ENCODE measurements at places on chromosomes 1 and 21.

DNA sequence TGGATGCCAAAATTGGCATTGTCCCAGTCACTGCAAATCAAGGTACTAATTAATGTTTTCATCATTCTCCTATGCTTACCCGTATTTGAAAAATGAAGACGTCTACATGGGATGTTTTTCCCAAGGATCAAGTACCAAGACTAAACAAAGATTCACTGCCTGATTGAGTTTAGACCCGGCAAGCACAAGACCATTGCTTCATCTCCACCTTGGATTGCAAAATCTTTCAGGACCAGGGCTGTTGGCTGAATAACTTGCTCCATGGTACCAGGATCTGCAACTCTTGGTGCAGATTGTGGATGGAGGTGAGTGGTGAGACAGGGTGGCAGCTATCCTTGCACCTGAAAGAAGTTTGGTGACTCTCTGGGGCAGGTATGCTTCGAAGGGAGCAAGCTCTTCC, 122.5 kb upstream of the ETS2 start:
- no peak for DNase-seq

DNA sequence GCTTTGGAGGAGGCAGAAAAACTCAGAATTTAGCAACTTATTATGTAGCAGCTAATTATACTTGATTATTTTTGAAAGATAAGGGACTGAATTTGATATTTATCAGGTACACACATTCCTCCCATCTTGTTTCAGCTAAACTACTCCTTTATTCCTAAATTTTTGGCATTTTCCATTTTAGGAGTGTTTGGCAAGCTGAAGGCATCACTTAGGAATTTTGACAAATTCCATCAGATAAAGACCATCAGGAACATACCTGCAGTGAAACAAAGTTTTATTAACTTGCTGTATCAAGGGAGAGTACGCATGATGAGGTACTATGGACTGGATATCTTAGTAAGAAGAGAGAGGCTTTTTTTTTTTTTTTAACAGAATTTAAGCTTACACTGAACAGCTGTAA, 1092.2 kb downstream of the PLA2G4A start:
- DNase-seq, result no peak

- no peak for DNase-seq
Measured at GRCh38 chr1:214338212-214338611, 57.3 kb downstream of the SMYD2 start.

DNA sequence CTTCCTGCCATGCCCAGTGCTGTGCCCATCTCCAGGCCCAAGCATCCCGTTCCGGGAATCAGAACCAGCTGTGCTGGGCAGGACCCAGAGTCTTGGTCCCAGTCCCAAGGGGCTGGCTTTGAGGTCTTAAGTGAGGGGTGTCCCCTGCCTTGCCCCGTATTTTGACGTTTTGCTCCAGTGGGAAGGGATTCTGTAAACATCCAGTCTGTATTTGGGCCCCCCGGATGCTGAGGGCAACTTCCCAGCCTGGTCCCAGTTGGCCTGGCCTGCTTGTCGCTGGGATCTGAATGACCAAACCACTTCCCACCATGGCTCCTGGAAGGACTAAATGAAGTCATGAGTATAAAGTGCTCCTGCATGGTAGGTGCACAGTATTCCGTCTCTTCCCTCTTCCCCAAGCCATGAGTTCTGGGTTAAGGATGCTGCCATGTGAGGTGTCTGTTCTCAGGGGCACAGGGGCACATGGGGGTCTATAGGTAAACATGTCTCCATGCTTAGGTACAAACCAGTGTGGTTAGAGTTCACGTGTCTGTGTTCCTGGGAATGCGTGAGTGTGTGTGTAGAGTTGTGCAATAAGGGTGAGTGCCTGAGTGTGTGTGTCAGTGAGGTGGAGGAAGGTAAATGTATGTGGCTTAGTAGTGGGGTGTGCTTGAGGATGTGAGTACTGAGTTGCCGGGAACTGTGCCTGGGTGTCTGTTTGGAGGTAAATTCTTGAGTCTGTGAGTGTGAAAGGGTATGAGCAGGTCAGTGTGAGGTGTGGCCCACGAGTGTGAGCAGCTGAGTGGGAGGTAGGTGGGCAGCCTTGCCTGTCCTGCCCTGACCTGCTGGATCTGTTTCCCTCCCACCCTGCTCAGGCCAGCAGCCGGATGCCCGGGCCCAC, 1.5 kb downstream of the B4GALT2 start:
- no peak for DNase-seq

- DNase-seq, result no peak
Measured at GRCh38 chr1:32197074-32197473, 3.3 kb upstream of the CCDC28B start.

DNA sequence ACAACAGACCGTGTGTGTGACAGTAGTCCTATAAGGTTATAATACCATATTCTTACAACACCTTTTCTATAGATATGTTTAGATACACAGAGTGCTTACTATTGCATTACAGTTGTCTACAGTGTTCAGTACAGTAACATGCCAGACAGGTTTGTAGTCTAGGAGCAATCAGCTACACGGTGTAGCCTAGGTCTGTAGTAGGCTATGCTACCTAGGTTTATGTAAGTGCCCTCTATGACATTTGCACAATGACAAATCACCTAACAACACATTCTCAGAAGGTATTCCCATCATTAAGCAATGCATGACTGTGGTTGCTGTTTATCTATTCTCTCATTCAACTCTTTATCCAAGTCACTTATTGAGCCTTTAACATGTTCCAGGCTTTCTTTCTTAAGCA, 1.8 kb upstream of the WLS start:
- DNase-seq, result no peak

DNA sequence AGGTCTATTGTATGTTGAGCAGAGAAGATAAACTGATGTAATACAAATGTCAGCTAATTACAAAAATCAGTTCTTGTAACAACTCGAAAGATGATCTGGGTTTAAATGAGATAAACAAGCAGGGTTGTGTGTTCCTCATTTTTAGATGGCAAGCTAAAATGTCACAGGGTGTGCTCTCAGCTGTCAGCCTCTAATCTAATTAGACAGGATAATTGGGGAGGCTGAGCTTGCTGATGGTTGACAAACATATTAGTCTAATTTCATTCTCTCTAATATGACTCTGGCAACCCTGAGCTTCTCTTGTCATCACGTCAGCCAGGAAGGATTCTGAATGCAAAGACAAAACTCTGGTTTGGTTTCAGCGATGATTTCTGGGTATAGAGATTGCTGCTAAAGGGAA, 335.3 kb upstream of the KAZN start:
- no peak for DNase-seq

DNA sequence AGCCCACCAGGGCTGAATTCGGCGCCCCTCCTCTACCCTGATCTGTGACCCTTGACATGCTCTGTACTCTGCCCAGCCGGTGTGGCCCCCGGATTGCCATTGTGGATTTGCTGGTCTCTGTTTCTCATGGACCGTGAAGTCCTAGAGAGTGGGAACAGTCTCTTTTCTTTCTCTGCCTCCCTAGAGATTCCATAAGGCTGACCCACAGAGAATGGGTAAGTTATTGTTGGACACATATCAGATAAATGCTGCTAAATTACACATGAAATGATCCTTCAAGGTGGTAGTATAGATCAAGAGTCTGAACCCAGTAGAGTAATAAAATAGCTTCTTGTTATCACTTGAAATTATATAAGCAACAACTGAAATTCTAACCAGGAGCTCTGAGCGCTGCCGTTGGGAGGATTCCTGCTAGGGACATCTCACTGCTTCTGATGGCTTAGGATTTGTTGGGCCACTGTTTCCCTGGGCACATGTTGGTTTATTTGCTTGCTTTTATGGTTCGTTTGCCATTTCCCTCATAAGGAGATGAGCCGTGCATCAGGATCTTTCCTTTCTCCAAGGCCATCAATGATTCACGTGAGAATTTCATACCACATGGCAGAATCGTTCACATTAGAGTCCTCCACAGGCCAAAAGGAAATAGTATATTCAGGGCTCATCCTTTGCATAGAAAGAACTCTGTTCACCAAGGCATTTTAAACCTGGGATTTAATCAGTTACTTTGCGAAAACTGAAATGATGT, 111.9 kb downstream of the ZBTB18 start:
- DNase-seq, result peak; percentile 13

- no peak for DNase-seq
Measured at GRCh38 chr1:197705941-197706340, 69.3 kb downstream of the DENND1B start.

DNA sequence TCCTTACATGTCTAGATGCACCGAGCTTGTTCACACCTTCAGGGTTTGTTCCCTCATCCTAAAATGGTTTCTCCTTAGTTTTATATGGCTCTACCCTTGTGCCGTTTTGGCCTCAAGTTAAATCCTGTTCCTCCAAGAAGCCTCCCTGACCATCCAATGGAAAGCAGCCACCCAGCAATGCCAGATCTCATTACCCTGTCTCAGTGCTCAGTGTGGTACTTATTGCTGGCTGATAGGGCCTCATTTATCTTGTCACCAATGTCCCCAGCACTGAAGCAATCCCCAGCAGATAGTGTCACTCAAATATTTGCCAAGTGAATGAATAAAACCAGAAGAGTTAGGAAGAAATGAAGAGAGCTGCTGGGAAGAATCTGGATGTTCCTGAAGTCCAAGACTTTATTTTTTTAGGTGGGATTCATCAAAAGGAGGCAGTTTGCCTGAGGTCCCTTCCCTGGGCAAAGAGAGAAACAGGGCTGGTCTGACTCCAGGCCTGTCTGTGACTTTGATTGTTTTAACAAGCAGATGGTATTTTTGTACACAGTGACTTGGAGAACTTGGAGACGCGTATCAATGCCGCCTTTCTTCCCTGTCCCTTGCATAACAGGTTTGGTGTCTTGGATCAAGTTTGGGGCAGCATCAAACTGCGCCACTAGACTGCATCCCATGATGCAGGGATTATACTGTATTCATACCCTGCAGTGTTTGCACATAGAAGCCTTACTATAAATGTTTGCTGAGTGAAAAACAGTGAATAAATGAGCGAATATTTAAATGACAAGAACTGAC, 221.2 kb downstream of the DISC1 start:
- DNase-seq, result no peak

DNA sequence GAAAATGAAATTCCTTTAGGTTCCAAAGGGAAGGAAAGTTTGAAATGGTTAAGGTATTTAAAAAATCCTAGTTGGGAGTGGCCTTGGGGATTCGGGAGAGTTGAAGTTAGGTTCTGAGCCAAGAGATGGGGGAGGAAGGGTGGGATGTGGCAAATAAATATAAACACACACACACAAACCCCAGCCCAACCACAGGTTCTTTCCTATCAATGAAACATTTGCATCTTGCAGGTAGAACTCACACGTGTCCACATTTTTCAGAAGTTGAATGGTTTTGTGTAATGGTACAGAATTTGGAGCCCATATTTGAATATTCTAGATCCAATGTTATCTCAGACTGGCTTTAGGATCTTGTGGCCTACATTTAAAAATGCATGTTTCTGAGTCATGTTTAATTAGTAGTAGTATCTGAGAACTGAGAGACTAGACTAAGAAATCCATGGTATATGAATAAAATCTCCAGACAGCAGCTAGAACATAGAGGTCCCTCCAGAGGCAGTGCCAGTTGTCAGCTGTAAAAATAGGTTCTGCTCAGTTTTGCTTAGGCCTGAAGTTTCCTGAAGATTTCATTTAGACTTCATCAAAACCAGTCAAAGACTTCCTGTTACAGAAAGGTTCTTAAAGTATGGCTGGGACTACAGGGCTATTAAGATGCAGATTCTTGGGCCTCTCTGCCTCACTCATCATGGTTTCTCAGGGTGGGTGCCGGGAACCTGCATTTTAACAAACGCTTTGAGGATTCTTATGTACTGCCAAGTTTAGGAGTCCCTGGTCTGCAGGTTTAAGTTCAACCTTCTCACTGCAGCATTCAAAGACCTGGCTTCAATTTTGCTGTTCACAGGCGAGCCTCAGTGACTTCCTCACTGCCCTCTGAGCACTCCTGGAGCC, 21.3 kb downstream of the RUNX1 start:
- no peak for DNase-seq

- DNase-seq, result no peak
Measured at GRCh38 chr1:5564578-5565257, 427.5 kb downstream of the NPHP4 start.

DNA sequence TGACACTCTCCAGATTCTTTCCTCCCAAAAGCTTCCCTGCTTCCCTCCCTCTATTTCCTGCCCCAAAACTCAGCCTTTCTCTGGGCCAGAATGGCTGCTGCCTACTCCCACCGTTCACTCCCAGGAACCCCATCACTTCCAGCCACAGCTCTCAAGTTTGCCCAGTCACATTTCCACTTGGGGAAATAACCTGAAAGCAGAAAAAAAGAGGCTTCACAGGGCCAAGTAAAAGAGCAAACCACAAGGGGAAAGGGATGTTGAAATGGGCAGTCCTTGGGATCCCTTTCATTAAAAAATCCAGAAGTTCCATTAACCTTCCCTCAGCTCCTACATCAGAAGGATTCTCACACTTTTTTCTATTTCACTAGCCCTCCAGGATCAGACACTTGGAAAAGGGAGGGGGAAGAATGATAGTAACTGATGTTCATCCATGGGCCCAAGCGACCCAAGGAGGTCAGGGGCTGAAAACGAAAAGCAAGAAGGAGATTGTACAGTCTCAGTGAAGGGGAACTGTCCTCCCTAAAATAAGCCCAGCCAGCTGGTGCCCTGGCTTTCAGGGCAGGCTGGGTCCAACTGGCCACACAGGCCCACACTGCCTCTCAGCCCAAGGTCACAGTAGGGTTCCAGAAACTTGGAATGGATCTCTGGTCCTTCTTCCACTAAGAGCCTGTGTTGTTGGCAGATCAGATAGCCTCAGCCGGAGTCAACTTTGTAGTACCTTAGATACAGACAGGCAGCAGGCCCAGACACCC, 49.7 kb downstream of the DMAP1 start:
- no peak for DNase-seq

DNA sequence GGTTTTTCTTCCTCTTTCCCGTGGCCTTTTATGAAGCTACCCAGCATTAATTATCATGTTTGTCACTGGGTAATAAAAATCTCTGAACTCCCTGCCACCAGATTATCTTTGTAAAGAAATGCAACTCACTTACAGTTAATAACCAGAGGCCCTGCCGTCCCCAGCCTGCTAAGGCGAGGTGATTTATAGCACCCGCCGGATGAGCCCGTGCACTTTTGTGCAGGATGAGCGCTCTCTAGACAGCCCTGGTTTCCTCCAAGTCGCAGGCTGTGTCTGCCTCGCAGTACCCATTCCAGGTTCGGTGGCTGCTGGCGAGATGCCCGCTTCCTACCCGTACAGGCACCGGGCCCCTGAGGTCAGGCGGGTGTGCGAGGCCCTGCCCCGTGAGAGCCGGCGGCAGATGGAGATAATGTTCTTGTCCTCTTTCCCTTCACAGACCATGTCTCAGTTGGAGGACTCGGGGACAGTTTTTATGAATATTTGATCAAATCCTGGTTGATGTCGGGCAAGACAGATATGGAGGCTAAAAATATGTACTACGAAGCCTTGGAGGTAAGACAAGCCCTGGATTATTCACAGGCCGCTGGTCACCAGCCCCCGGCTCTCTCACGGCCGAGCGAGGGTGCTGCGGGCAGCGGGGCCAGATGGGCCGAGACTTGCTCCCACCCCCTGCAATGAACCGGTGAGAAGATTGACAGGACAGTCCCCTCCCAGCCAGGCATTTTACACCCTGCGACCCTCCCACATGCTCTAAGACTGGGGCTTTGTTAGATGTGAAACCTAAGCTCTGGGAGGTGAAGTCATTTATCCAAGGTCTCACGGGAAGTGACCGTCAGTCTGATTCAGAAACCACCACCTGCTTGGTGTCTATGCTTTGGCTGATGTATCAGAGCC, 28.5 kb upstream of the SELENON start:
- no peak for DNase-seq

- no peak for DNase-seq
Measured at GRCh38 chr21:42150474-42151085, 68.4 kb upstream of the ABCG1 start.

- no peak for DNase-seq
Measured at GRCh38 chr21:18138507-18138906, 106.1 kb upstream of the CHODL start.

GRCh38 chr1:243799908-243800307, 50.1 kb downstream of the AKT3 start:
- no peak for DNase-seq

All from fibroblast of skin of left quadriceps (primary cell).